ENCODE measurements at places on chromosomes 4 and X. TPM values are rescaled to one million over a fixed set of nuclear protein-coding genes. Genes with fewer than 3 reads are reported as not detected.
A peak's percentile ranks its signal among the peaks of the same experiment; 100 is the strongest.

XKRX gene
- total RNA-seq = not detected

NAP1L3 gene
- 0.13 TPM for total RNA-seq

GRCh38 chrX:155070975-155071693, at the start of the genes BRCC3, CMC4 and MTCP1:
Gene BRCC3 (plus strand): TSS chrX:155071508. CDS start chrX:155071528, 20 bp downstream.
Gene CMC4 (minus strand): TSS chrX:155071136. CDS start chrX:155064023, 7,113 bp downstream.
Gene MTCP1 (minus strand): TSS chrX:155071136. CDS start chrX:155066010, 5,126 bp downstream.
- DNase-seq = peak; percentile 65
- peak within 1 kb of the TSS; percentile 86 for H3K4me3 ChIP-seq
- no peaks in the 10 kb centered on the region for H3K27me3 ChIP-seq
- no peaks in the 10 kb centered on the region for H3K36me3 ChIP-seq

DNA sequence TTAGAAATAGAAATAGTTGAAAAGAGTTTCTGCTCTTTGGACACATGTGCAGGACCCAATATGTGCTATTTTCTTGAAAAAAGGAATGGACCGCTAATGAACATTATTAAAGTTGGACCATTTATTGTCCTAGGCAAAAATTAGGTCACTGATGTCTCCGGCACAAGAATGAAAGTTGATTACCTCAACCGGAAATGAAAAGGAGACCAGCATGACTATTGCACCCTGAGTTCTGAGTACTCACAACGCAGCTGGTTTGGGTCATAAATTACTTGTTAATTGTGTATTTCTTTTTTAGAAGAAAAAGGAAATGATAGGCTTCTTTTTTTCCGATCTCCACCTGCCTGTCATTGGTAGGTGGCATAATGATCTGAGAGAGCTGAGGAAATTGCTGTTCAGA, 232.7 kb downstream of the ARHGAP24 start:
- H3K4me1 ChIP-seq = no peaks in the 10 kb centered on the region
- H3K36me3 ChIP-seq = no peaks in the 10 kb centered on the region
- no peak for DNase-seq
- H3K27ac ChIP-seq = no peak overlapping the region

GRCh38 chrX:154074199-154074598, 23.3 kb downstream of the MECP2 start:
- H3K4me1 ChIP-seq = peaks cover 14% of the 10 kb centered on the region
- DNase-seq = peak; percentile 19
- H3K36me3 ChIP-seq = 0 out of 3 replicates have a peak, but pooled peaks cover 5% of the 10 kb centered on the region
- no peak overlapping the region for H3K4me3 ChIP-seq

DNA sequence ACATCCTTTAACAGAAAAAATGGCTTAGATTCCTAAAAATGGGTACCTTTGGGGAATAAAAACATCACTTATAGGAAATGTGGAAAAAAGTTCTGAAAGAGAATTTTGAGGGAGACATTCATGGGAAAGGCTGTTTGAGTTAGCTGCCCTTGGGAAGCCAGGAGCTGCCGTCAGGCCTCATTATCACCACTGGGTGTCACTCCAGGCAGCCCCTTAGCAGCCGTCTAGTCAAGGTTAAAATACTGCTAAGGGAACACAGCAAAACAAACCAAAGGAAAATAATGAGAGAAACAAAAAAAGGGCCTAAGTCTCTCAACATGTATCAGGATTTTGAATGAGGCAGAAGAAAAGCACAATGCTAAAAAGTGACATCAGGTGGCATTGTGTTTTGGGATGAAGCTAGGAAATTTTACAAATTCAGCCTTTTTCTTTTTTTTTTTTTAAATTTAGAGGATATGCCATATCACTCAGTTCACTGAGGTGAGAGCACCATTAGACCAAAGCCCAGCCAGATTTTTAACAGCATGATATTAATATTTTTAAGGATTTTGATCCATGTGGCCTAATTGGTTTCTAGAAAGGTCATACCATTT, 235.3 kb downstream of the GPAT3 start:
- peak; percentile 21 for DNase-seq
- H3K4me3 ChIP-seq = no peak overlapping the region
- H3K4me1 ChIP-seq = no peaks in the 10 kb centered on the region
- H3K27me3 ChIP-seq = no peaks in the 10 kb centered on the region
- H3K27ac ChIP-seq = no peak overlapping the region
- no peaks in the 10 kb centered on the region for H3K36me3 ChIP-seq

DNA sequence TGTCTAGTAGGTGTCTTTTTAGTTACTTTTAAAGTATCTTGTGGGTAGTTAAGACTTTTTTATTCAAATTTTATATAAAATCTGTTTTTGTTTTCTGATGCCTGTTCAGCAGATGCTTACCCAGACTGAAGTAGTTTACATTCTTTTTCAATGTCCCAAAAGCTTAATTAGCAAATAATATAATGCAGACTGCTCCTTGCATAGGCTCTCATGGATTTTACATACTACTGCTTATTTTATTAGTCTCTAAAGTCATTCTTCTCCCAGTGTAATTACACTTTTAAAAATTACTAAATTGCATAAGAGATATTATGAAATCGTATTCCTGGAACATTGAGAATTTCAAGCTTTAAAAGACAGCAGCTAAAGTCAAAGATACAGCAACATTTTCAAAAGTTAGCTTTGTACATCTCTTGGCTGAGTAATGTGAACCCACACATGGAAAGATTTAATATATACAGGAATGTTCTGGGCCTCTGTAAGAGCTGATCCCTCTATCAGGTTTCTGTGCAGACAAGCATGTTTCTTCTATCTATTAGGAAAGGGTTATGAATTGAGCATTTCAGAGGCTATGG, 148.4 kb upstream of the SPRY1 start:
- H3K4me3 ChIP-seq = no peak overlapping the region
- no peaks in the 10 kb centered on the region for H3K4me1 ChIP-seq
- no peaks in the 10 kb centered on the region for H3K36me3 ChIP-seq
- no peaks in the 10 kb centered on the region for H3K27me3 ChIP-seq

- no peak overlapping the region for H3K27ac ChIP-seq
- no peak overlapping the region for H3K4me3 ChIP-seq
- no peak for DNase-seq
- no peaks in the 10 kb centered on the region for H3K27me3 ChIP-seq
- no peaks in the 10 kb centered on the region for H3K4me1 ChIP-seq
Observed at GRCh38 chr4:128854433-128854832, 44.9 kb downstream of the JADE1 start.

DNA sequence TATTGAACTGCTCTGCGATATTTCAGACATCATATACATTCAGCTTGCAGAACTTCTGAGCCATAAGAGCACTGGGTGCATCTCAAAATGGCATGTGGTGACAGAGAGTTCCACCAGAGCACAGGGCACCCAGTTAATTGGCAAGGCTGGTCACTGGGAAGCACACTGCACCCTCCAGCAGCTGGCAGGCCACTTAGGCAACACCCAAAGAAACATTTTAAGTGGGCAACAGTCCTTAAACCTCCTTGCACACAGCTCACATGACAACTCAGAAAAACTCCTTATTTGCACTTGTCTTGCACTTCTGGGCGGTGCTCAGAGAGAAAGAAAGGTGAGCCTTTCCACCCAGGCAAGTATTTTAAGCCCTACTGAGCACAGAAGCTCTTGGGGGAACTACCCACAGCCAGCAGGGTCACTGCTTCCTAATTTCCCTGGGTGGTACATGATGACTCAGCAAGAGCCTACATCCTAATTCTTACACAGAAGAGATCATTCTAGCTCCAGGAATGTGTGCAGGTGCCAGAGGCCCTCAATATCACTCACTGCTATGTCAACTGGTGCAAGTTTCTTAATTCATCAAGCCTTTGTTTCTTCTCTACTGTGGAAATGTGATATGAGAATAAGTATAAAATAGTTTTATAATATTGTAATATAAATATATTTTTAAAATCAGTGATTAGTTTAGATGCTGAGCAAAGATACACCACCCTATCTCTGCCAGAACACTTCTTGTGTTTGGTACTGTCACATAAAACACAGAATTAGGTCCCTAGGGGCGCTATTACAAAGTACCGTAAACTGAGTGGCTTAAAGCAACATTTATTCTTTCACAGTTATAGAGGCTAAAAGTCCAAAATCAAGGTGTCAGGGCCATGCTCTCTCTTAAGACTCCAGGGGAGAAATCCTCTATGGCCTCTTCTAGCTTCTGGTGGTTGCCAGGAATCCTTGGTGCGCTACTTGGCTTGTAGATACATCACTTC, 155.1 kb upstream of the PPARGC1A start:
- no peaks in the 10 kb centered on the region for H3K27me3 ChIP-seq
- no peaks in the 10 kb centered on the region for H3K4me1 ChIP-seq
- DNase-seq = no peak
- H3K27ac ChIP-seq = no peak overlapping the region

GRCh38 chr4:113732967-113733527, 28.5 kb downstream of the CAMK2D start:
- H3K4me1 ChIP-seq = peaks cover 8% of the 10 kb centered on the region
- H3K36me3 ChIP-seq = no peaks in the 10 kb centered on the region
- DNase-seq = no peak
- no peak overlapping the region for H3K4me3 ChIP-seq
- H3K27ac ChIP-seq = no peak overlapping the region
- no peaks in the 10 kb centered on the region for H3K27me3 ChIP-seq

DNA sequence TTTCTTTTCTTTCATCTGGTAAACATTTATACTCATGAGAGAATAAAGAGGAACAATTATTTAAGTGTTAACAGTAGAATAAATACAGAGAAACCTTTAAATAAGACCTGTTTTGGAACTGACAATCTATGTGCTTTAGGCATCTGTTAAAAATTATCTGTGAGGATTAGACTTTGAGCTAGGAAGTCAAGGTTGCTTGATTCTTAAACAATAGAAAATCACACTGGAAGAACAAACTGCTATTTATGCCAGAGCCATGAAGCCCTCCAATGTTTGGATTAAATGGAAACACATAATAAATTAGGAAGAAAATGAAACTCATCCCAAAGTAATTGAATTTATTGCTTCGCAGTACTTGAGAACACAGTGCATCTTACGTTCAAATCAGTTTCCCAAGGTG, 207.2 kb upstream of the NPY2R start:
- no peaks in the 10 kb centered on the region for H3K36me3 ChIP-seq
- H3K27ac ChIP-seq = no peak overlapping the region
- no peak overlapping the region for H3K4me3 ChIP-seq
- H3K27me3 ChIP-seq = no peaks in the 10 kb centered on the region
- peaks cover 22% of the 10 kb centered on the region for H3K4me1 ChIP-seq

DNA sequence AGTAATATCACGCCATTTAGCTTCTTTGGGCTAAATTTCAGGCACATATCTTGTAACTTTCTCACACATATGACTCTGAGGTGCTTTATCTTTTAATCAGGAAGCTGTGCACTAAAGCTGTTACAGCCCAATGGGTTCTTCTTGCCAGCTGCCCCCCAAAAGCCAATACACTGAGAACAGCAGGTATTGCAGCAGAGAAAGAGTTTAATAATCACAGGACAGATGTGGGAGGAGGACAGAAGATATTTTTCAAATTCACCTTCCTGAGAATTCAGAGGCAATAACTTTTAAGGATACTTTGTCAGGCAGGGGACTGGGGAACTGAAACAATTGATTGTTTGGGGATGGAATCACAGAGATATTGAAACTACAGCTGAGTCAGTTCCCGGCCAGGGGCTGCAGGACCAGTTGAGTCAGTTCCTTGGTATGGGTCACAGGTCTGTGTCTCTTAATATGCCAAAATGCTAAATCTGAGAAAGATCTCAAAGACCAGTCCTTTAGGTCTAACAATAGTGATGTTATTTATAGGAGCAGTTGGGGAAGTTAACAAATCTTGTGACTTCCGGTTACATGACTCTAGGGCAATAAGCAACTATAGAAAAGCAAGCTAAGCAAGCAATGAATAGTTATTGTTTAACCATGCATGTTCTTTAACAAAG, 28.1 kb downstream of the DDIT4L start:
- no peak overlapping the region for H3K27ac ChIP-seq
- no peaks in the 10 kb centered on the region for H3K4me1 ChIP-seq
- H3K36me3 ChIP-seq = no peaks in the 10 kb centered on the region
- H3K4me3 ChIP-seq = no peak overlapping the region

DNA sequence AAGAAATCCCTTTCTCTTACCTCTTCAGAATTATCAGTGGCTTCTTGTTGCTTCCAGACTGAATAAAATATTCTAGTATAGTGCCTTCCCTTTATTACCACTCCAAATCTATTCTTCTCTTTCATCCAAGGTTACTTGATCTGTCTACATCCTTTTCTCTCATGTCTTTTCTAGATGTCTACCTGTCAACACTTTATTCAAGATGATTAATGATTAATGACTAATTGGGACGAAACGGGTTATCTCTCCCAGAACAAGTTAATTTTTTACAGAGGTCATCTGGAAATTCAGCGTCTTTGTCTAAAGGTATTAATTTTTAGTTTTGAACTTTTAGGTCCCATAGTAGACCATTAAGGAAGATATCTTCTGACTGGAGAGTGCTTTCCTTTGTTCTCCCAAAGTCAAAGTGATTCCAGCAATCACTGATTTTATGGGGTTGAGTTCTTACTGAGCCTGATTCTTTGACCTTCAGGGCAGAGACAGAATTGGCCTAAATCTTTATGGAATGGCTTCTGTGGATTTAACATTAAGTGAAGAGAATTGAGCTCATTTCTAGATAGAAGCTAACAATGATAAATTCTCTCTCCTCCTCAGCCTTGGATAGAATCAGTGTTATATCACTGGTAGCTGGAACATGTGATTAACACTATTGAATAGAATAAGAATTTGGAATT, 335.4 kb upstream of the TEX13C start:
- no peak overlapping the region for H3K27ac ChIP-seq
- no peak for DNase-seq
- no peaks in the 10 kb centered on the region for H3K4me1 ChIP-seq
- H3K4me3 ChIP-seq = no peak overlapping the region
- H3K36me3 ChIP-seq = no peaks in the 10 kb centered on the region

- H3K27ac ChIP-seq = no peak overlapping the region
- H3K4me1 ChIP-seq = no peaks in the 10 kb centered on the region
- H3K36me3 ChIP-seq = no peaks in the 10 kb centered on the region
- H3K4me3 ChIP-seq = no peak overlapping the region
Observed at GRCh38 chr4:5878359-5878758, 14.5 kb downstream of the CRMP1 start.

- H3K4me3 ChIP-seq = no peak overlapping the region
- H3K4me1 ChIP-seq = peaks cover 23% of the 10 kb centered on the region
- no peak overlapping the region for H3K27ac ChIP-seq
Observed at GRCh38 chr4:78557841-78558240, 6.3 kb downstream of the ANXA3 start.

DNA sequence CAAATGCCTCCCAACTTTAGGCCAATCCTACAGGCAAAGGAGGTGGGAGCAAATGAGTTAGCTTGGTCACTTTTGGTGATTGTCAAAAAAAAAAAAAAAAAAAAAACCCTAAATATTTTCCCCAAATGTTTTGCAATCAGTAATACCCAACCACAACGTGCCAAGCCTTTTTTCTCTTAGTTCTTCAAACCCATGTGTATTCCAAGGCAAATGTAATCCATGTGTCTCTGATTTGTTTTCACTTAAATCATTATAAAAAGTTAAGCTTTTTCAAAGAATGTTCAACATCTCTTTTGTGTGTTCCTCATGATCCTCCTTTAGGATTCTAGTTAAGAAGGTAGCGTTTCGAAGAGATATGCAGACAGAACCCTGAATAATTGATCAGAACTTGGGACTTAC, 328.4 kb downstream of the PAPSS1 start:
- no peaks in the 10 kb centered on the region for H3K27me3 ChIP-seq
- no peaks in the 10 kb centered on the region for H3K36me3 ChIP-seq
- H3K4me1 ChIP-seq = no peaks in the 10 kb centered on the region
- no peak overlapping the region for H3K4me3 ChIP-seq

DNA sequence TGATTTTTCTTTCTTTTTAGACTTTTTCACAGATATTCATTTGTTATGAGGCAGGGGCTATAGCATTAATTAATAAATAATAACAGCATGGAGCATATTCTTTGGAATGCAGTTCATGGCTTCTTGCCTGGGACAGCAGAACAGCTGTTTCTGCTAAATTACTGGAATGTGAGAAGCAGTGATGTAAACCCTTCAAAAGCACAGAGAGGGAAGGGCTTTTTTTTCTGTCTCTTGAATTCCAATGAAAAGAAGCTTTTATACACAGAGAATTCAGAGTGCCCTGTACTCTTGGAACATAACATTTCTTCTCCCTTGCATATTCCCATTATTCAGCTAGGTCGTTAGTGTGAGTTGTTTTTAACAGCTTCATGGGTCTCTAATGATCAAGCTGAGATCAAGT, 28.5 kb upstream of the ANK2 start:
- no peak overlapping the region for H3K27ac ChIP-seq
- 0 out of 3 replicates have a peak, but pooled peaks cover 3% of the 10 kb centered on the region for H3K27me3 ChIP-seq
- no peak overlapping the region for H3K4me3 ChIP-seq
